ENCODE measurements at places on chromosomes 7 and 10. TPM values are rescaled to one million over a fixed set of nuclear protein-coding genes. Genes with fewer than 3 reads are reported as not detected.

The ARHGAP21 gene
- 25.9 TPM for total RNA-seq

The ARMC3 gene
- not detected for total RNA-seq

The CCDC172 gene
- not detected for total RNA-seq

The RTKN2 gene
- 4.8 TPM for total RNA-seq

The HOXA5 gene
- not detected for total RNA-seq

The PPP1R3C gene
- total RNA-seq: 0.71 TPM

The SDHAF3 gene
- total RNA-seq: 30.2 TPM

The HECW1 gene
- total RNA-seq: not detected

The FAM241B gene
- 6.3 TPM for total RNA-seq

The NFE2L3 gene
- total RNA-seq: 19.9 TPM

The RADIL gene
- 0.42 TPM for total RNA-seq
